Cerebellum (tissue), 4 donors: ENCODE measurements at places on chromosomes 12 and 14. TPM values are rescaled to one million over a fixed set of nuclear protein-coding genes. Genes with fewer than 3 reads are reported as not detected.

DNA sequence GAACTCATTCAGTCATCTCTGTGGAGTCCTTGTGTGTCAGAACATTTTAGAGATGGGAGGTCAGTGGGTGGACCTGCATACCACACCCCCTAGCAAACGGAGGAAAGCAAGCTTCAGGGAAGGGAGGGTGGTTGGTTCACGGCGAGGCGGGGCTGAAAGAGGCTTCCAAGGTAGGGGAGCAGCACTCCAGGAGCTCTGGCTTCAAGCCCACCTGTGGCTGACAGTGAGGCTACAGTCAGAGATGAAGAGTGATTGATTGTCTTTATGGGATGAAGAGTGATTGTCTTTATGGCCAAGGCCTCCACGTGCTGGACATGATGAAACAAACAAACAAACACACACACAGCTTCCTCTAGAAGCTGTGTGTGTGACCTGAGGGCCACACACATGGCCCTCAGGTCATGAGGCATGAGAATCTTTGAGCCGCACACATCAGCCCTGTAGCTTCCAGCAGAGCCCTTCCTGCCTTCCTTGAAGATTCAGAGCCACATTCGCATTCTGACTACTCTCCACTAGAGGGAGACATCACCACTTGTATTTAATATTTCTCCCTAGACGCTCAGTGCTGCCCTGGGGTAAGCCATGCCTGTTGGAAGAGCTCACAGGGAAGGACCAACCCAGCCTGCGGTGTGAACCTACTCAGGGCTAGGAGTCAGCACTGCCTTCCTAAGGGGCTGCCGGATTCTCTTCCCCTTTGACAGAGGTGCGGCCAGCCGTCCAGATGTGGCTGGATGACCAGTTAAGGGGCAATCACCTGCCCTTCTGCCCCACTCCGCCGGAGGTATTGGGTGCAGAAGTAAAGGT is 54.4 kb upstream of the KCNA1 start:
- DNase-seq: peak; percentile 84

DNA sequence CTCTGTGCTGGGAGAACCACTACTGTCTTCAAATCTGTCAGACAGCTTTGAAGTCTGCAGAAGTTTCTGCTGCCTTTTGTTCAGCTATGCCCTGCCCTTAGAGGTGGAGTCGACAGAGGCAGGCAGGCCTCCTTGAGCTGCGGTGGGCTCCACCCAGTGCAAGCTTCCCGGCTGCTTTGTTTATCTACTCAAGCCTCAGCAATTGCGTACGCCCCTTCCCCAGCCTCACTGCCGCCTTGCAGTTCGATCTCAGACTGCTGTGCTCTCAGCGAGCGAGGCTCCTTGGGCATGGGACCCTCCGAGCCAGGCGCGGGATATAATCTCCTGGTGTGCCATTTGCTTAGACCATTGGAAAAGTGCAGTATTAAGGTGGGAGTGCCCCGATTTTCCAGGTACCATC is 25.1 kb upstream of the KLRB1 start:
- DNase-seq: no peak

DNA sequence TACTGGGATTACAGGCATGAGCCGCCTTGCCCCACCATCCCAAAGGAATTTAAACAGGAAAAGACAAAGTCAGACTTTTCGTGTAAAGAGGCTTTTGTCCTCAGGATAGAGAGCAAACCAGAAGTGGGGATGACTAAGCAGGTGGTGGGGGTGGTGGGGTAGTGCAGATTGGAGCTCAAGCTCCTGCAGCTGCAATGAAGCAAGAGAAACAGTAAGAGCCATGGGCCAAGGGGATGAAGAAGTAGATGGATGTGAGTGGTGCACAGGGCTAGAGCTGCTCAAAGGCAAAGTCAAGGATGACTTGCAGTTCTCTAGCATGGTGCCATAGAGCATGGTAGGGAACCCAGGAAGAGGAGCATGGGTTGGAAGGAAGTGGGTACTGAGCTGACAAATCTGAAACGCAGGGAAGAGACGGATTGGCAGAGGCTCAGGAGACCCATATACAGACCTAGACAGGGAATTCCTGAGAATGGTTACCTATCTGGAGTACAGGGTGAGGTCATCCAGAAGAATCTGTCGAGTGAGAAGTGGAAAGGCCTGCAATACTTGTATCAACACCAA is 11.4 kb upstream of the RNF34 start:
- no peak for DNase-seq

DNA sequence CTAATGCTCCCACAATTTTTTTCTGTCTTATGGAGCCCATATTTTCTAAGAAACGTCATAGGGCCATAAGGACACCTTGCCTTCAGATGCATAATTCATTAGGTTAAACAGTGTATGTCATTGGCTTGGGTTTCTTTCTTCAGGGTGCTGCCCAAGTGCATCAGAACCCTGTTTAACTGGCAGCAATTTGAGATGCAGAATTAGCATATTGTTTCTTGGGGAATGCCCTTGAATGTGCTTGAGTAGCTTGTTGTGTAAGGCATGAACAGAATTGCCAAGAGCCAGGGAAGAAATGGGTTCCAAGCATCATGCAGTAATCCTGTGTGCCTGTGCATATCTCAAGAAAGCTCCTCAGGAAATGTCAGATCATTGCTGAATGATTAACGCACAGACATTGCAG is 277.2 kb downstream of the SYT1 start:
- no peak for DNase-seq

GRCh38 chr12:63445224-63445880 is 222.9 kb downstream of the DPY19L2 start:
- no peak for DNase-seq

DNA sequence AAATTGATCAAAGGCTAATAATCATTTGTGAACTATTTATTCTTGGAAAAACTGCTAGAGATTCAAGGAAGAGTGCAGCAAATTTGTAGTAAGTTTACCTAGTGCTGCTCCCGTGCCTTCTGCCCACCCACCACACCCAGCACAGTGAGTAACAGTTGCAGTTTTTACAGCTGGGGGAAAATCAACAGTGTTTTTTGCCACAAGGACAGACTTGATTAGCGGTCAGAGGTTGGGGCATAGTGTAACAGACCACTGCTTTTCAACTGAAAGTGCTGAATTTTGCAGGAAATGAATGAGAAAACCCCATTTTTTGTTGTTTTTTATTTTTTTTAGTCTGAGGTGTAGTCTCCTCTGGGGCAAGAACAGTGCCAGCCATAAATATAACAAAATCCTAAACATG is 7.5 kb upstream of the KLRK1 start:
- DNase-seq: no peak

- DNase-seq: no peak
These were observed 824 bp downstream of the DDX55 start for GRCh38 chr12:123602651-123603195.

DNA sequence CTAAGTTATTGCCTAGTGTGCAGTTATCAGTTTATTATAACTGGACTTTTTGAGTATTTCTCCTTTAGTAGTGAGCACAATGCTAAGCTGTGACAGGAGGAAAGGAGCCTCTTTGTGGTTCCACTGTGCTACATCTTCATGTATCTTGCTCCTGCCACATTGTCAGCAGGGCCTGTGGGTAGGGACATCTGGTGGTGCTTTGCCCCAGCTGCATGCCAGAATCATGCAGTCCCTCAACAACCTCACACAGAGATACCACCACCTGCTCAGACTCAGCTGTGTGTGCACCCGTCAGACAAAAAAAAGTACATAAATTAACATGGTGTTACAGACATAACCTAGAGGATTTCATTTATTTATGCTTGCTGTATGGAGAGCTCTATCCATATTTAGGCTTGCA is 51.1 kb downstream of the MIS18BP1 start:
- no peak for DNase-seq

AMN gene
- total RNA-seq: 0.73 TPM

ADGRD1 gene
- total RNA-seq: 4.3 TPM

AQP6 gene
- 0.27 TPM for total RNA-seq
